Endodermal cell (in vitro differentiated cells): ENCODE measurements at places on chromosomes 5 and 9.

DNA sequence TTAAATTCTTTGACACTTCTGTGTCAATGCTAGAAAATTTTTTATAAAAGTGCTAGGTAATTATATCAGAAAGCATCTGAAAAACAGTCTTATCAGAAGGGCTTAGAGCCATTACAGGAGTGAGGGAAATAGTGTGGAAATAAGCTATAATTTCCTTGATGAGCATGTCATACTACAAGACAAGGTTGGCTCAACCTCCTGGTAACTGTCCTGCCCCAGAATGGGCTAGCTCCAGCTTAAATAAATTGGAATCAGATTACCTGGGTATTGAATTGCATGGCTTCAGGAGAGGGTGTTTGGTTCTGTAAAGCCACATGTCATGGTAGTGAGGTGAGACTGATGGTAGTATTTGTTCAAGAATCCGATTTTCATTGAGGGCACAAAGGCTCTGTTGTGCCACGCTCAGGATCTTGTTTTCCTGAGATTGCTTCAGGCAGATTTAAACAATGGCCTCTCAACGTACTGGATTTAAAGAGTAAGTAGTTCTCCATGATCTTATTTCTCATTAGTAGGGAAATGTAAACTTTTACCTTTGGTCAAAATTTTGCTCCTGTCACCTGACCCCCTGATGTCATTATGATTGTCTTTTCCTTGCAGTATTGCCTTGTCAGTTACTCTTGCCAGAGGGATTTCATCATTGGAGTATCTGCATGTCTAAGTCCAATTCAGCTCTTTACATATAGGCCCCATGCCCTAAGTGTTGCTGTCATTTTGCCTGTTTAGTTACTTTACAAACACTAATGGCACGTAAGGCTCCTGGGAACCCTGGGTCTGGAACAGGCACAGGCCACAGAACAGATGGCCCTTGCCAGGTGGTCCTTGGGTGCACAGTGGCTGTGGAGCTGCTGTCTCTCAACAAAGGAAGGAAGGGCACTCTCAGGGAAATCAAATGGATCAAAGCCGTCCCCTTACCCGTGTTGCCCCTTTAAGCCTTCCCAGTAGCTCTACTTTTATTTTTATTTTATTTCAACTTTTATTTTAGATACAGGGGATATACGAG, 21.3 kb downstream of the TRIO start:
- DNase-seq: peak; percentile 41

DNA sequence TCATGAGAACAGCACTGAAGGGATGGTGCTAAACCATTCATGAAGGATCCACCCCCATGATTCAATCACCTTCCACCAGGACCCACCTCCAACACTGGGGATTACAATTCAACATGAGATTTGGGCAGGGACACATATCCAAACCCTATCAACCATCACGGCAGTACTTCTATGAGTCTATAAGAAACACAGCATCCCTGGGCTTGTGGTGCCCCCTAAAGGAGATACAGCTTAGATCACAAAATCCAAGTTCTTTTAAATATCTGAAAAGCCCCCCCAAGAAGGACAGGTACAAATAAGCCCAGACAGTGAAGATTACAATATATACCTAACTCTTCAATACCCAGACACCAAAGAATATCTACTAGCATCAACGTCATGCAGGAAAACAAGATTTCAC, 233.7 kb upstream of the ADRA1B start:
- no peak for DNase-seq

DNA sequence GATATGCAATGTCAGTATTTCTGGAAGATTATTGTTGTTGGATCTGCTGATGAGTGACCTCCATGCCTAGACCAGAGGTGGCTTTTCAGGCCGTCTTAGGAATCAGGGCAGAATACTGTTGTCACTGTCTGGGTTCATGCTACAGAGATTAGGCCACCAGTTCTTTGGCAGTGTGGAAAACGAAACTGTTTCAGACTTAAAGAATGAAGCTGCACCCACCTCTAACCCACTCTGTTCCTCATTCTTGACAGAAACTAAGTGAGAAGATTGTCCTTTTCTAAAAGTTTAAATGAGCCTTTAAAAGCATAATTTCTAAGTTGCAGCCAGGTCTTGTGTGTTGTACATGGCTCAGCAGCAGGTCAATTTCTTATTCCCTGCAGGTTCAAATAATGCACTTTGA, 444.3 kb downstream of the ENC1 start:
- DNase-seq: no peak

DNA sequence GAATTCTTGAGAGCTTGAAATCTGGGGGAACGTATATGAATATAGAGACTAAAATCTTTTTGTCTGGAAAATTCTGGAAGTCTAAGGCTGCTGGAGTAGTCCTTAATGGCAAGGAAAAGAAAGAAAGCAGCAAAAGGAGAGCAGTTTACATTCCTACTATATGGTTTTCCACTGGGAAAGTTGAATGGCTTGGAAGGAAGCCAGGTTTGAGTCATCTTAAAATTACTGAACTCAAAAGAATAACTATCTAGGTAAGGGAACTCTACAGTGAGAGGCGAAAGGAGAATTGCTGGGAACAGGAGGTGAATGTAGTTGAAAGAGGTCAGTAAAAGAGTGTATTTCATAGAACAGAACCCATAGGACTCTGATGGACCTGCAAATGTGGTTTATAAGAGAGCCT, 258.1 kb upstream of the EDIL3 start:
- DNase-seq: no peak

DNA sequence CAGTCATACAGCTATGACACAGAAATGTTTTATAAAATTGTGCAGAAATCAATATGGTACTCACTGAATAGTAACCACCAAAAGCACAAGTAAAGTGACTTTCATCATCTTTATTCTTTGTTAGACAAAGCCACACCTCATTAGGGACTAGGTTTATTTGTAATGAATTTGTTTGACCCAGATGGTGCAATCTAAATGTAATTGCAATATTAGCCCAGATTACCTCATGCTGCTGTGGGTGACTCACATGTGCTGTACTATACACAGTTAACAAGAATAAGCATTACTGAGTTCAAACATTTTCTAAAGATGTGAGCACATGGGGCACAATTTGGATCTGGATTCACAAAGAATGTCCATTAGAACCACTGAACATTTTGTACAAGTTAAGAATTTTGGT, 759.3 kb upstream of the TYRP1 start:
- DNase-seq: no peak

GRCh38 chr9:8660383-8660782, 860.8 kb upstream of the DMAC1 start:
- DNase-seq: no peak

- no peak for DNase-seq
Observed at GRCh38 chr5:5217371-5217770, 77.2 kb downstream of the ADAMTS16 start.

DNA sequence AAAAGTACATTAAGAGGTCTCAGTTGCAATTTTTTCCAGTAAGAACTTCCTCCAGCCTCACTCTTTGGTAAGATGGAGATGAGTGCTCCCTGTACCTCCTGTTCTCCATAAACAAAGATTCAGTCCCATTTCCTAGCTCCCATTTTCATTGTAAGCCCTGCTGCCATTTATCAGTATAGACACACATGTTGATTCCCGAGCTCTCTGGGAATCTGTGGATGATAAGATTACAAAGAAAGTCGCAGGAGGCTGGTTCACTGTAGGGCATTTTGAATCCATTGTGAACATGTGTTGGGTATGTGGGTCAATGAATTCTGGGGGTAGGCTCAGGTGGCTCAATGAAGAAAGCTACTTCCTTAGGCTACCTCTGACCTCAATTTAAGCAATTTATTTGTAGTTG, 36.7 kb downstream of the RGMB start:
- no peak for DNase-seq

DNA sequence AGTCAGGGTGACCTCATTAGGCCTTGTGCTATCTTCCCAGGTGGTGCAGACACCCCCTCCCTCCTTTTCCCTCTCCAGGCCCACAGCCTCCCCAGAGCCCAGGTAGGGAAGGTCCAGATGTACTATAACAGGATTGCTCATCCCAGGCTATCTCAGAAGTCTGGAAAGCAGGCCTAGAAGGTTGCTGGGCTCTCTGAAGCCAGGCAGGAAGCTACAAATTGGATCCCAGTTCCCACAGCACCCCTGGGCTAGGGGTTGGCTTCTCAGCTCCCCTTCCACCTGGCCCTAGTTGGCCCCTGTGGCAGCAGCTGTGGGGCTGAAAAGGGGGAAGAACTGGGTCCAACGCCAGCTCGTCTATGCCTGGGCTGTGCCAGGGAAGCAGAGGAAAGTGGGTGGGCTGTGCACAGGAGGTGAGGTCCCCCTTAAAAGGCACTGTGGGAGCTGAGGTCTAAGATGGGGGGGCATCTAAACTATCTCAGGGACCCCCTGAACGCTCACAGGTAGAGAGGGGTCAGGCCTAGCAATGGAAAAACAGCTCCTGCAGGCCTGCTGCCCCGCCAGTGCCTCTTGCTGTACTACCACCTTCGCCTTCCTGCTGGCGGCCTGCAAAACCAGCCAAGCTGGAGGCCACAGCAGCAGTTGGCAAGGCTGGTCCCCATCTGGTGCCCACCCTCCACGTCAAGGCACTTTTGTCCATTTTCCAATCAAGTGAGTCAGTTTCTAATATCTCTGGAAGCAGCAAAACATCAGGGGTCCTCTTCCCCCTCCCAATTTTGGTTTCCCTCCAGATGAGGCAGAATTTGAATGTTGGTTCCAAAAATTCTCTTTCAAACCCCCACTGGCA, 13.3 kb upstream of the PSMD5 start:
- no peak for DNase-seq

GRCh38 chr9:121686930-121687541, 35.6 kb downstream of the DAB2IP start:
- peak; percentile 97 for DNase-seq

- no peak for DNase-seq
Observed at GRCh38 chr9:90958328-90958727, 156.7 kb downstream of the SYK start.

DNA sequence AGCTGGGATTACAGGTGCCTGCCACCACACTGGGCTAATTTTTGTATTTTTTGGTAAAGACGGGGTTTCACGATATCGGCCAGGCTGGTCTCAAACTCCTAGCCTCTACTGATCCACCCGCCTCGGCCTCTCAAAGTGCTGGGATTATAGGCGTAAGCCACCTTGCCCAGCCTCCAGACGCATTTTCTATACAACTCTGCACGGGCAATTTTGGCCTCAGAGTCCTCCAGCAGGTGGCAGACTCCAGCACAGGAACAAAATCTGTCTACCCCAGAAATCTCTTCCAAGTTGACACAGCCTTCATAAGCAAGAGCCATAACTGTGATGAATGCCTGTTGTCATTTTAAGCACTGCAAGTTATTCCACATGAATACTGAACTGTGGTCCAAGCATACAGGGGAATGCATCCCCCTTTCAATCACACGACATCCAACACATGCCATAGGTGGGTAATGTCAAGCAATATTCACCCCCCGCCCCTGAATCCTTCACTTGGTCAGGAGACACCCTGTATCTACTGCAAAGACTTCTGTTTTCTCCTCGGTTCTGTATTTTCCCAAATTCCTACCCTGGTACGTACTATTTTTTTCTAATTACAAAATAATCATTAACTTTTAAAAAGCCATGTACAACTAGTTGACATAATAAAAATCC, 50.8 kb downstream of the ALDH7A1 start:
- DNase-seq: peak; percentile 78

- no peak for DNase-seq
Observed at GRCh38 chr9:83177747-83178146, 114.8 kb upstream of the RASEF start.

DNA sequence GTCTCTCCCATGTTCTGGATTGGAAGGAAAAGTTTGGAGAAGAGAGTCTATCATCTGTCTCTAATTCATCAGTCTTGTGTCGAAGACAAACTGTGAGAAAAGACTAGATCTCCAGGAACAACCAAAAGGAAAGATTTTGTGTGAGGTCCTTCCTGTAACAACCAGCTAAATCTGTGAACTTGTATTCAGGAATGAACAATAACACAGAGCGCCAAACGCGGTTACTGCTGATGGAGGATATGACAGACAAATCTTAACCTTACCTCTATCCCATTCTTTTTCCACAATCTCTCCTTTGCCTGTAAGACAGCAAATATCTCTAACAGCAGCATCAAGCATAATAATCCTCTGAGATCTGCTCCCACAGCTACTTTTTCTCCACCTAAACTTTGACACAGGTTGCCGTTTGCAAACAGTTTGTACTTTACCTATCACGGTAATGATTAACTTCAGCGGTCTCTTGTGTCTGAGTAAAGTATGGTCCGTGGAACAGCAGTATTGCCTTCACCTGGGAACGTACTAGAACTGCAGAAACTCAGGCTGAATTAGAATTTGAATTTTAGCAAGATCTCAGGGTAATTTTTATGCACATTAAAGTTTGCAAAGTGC, 387.6 kb downstream of the ELAVL2 start:
- no peak for DNase-seq

GRCh38 chr9:107690021-107690420, 200.5 kb upstream of the KLF4 start:
- DNase-seq: no peak

- no peak for DNase-seq
Observed at GRCh38 chr5:54882841-54883240, 102.6 kb downstream of the ESM1 start.
